Activated CD4-positive, alpha-beta T cell treated with anti-CD3 and anti-CD28 coated beads for 36 hours (primary cell): ENCODE measurements at places on chromosomes 12 and 14.

DNA sequence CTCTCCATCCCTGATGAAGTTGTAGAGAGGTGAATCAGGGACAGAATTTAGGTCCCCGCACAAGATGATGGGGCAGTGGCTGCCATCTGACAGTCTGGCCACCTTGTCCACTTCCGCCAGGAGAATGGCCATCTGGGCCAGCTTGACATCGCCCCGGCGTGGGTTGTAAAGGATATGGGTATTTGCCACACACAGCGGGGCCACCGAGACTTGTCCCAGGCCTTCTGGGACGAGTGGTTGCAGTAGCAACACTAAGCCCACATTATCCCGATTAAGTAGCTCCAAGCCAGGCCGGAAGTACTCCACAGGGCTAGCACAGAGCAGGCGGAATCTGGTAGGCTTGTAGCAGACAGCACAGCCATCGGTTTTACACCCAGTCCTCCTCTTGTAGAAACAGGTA is 6.2 kb downstream of the ANGEL1 start:
- H3K36me3 ChIP-seq: peaks cover 58% of the 10 kb centered on the region
- H3K27ac ChIP-seq: no peak overlapping the region
- no peaks in the 10 kb centered on the region for H3K27me3 ChIP-seq

- H3K4me1 ChIP-seq: no peaks in the 10 kb centered on the region
- DNase-seq: no peak
- H3K36me3 ChIP-seq: no peaks in the 10 kb centered on the region
- no peak overlapping the region for H3K27ac ChIP-seq
Measured at GRCh38 chr14:92203116-92203515, 81.3 kb downstream of the CPSF2 start.

- H3K4me3 ChIP-seq: no peak overlapping the region
- no peaks in the 10 kb centered on the region for H3K27me3 ChIP-seq
- H3K27ac ChIP-seq: no peak overlapping the region
- H3K36me3 ChIP-seq: peaks cover 9% of the 10 kb centered on the region
Measured at GRCh38 chr14:71365361-71365760, 458.1 kb downstream of the PCNX1 start.

- no peak for DNase-seq
- no peaks in the 10 kb centered on the region for H3K27me3 ChIP-seq
- no peak overlapping the region for H3K27ac ChIP-seq
- H3K4me1 ChIP-seq: no peaks in the 10 kb centered on the region
- no peaks in the 10 kb centered on the region for H3K36me3 ChIP-seq
- no peak overlapping the region for H3K4me3 ChIP-seq
Measured at GRCh38 chr12:108888031-108888430, 8.1 kb downstream of the DAO start.

GRCh38 chr12:6273541-6274230 is 36.8 kb upstream of the PLEKHG6 start:
- H3K4me1 ChIP-seq: peaks cover 18% of the 10 kb centered on the region
- DNase-seq: no peak
- no peak overlapping the region for H3K4me3 ChIP-seq
- H3K36me3 ChIP-seq: no peaks in the 10 kb centered on the region
- peaks cover 4% of the 10 kb centered on the region for H3K27me3 ChIP-seq

GRCh38 chr12:96241846-96242256 is 47.7 kb downstream of the ELK3 start:
- peaks cover 62% of the 10 kb centered on the region for H3K4me1 ChIP-seq
- H3K36me3 ChIP-seq: peaks cover 21% of the 10 kb centered on the region
- H3K4me3 ChIP-seq: peak overlapping the region; percentile 2
- DNase-seq: peak; percentile 71
- H3K27me3 ChIP-seq: no peaks in the 10 kb centered on the region

DNA sequence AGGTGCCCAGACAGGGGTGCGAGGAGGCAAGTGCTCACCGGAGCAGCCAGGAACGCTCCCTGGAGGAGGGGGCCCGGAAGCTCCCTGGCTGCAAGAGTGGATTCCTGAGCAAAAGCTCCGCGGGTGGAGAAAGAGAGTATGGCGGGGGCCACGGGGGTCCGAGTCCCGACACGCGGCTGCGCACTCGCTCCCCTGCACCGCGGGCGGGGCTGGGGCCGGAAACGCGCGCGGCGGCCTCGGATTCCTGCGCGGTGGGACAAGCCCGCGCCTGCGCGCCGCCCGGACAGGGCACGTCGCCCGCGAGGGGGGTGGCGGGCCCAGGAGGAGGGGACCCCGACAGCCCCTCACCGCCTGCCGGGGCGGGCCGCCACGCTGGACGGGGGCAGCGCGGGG is 27.8 kb upstream of the GPR132 start:
- DNase-seq: peak; percentile 73
- peak overlapping the region; percentile 70 for H3K4me3 ChIP-seq
- peak overlapping the region; percentile 74 for H3K27ac ChIP-seq
- H3K36me3 ChIP-seq: no peaks in the 10 kb centered on the region
- H3K4me1 ChIP-seq: peaks cover 7% of the 10 kb centered on the region
